Left forelimb (tissue), 1 donor: ENCODE measurements at places on chromosomes 1 and 21.

DNA sequence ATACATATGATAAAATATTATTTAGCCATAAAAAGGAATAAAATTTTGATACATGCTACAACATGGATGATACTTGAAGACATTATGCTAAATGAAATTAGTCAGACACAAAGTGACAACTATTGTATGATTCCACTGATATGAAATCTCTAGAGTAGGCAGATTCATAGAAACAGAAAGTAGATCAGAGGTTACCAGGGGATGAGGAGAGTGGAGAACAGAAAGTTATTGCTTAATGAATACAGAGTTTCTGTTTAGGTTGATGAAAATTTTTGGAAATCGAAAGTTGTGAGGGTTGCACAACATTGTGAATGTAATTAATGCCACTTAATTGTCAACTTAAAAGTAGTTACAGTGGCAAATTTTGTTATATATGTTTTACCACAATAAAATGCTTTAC is 315.7 kb upstream of the USP25 start:
- DNase-seq = no peak

DNA sequence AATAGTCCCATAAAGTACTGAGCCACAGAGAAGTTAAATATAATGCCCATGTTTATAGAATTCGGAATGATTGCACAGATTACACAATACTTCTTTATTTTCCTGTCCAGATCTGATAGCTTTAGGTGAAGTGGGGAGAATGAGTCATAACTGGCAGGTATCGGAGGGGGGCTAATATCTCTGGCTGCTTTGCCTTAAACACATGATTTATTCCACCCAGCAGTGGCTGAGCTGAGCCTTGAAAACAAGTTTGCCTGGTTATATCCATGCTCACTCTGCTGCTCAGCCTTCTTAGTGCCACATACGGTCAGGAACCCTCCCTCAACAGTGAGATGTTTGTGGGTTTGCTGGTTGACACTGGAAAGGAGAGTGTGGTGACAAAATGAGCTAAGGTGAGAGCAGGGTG is 119.7 kb upstream of the ZNF648 start:
- no peak for DNase-seq

- DNase-seq = no peak
These were observed 221.9 kb upstream of the DUSP10 start for GRCh38 chr1:221963742-221964141.

GRCh38 chr1:211375949-211376348 is 49.3 kb downstream of the TRAF5 start:
- DNase-seq = no peak

- no peak for DNase-seq
These were observed 7.3 kb downstream of the IGSF21 start for GRCh38 chr1:18114726-18115410.

GRCh38 chr1:41391834-41392527 is 30.7 kb downstream of the FOXO6 start:
- no peak for DNase-seq

GRCh38 chr1:240946926-240947325 is 335.0 kb upstream of the GREM2 start:
- no peak for DNase-seq

DNA sequence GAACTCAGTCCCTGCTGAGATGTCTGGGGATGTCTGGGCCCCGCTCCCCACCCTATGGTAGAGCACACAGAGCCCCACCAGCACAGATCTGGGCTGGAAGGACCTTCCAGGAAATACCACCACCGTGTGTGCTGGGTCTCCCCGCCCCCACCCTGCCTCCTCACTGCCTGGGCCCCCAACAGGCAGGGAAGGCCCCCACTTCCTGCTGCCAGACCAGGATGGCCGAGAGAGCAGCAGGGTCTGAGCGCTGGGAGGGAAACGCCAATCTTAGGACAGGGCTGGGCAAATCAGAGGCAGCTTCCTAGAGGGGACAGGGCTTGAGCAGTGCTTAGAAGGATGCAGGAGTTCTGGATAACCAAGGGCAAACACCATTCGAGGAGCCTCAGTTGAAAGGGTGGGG is 11.9 kb downstream of the ADGRB2 start:
- DNase-seq = no peak

DNA sequence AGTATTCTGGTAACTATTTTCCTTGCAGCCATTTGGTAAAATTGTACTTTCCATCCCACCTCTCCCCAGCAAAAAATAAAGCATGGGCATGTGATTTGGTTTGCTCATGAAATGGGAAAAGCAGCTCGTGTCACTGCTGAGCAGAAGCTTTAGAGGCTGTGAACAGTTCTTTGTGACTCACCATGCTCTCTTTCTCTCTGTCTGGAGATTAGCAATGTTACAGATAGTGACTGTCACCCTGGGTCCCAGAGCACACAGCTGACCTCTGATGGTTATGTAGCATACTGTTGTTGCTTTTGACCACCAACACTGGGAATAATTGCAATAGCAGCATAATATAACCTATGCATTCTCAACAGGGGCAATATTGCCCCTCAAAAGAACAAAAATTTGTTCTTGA is 70.6 kb downstream of the RGS2 start:
- no peak for DNase-seq

DNA sequence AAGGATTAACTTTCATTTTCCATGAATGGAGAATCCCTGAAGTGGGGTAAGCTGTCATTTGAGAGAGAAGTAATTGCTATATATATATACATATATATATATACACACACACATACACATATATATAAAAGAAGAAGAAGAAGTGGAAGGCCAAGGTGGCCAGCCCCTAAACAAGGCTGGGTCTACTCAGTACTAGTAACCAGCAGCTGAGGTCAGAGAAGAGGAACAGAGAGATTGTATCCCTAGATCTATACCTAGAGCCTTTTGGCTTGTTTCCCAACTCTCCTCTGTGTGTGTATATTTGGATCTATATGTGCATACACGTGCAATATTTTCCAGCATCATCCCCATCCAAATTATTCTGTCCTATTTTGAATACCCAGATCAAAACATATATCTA is 5.2 kb downstream of the TNFSF4 start:
- no peak for DNase-seq

GRCh38 chr21:28483301-28484035 is 509.2 kb downstream of the LTN1 start:
- no peak for DNase-seq

- DNase-seq = no peak
These were observed 50.0 kb upstream of the SLC19A1 start for GRCh38 chr21:45592208-45592619.

DNA sequence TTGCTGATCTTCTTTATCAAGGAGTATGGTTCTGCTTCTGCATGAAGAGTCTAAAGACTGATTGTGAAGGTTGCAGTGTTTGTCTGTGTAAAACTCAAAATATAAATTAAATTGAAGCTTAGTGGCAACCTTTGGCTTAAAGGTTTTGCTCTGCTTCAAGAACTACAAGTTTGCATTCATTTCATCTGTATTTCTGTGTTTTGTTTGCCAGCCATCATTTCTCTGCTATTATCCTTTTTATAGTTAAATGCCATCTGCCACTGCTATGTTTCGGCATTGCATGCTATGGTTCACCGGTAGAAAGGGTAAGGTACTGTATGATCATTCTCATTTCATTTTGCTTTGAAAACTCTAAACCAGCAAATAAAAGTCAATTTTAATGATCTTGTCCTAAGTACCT is 52.9 kb downstream of the OSBPL9 start:
- no peak for DNase-seq

GRCh38 chr1:230735447-230735846 is 11.7 kb upstream of the CAPN9 start:
- DNase-seq = no peak

GRCh38 chr1:39657923-39658485 is 13.9 kb downstream of the NT5C1A start:
- DNase-seq = no peak

GRCh38 chr1:18630511-18631495 is at the start of gene PAX7:
Gene PAX7 (plus strand): TSS chr1:18630846. CDS start chr1:18631604, 758 bp downstream.
- no peak for DNase-seq

- no peak for DNase-seq
These were observed 15.1 kb downstream of the INAVA start for GRCh38 chr1:200909757-200910239.

DNA sequence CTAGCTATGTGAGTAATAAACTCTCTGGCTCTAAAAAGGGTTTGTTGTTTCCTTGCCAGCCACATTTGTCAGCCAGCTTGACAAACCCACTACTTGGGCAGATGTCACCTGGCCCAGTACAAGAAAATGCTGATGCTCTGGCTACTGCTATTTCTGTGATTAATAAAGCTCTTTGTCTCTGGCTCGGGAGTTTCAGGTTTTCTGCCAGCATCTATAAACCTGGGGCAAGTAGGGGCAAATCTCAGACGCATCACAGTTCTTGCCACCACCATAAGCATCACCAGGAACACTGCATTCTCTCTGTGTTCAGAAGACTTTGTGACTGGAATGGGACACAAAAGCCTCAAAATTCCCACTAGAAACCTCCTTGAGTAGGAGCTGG is 2.5 kb downstream of the ITLN2 start:
- DNase-seq = no peak

GRCh38 chr1:20848162-20848561 is 61.1 kb upstream of the HP1BP3 start:
- no peak for DNase-seq

- DNase-seq = no peak
These were observed 12.1 kb downstream of the SLFNL1 start for GRCh38 chr1:41009466-41009865.

DNA sequence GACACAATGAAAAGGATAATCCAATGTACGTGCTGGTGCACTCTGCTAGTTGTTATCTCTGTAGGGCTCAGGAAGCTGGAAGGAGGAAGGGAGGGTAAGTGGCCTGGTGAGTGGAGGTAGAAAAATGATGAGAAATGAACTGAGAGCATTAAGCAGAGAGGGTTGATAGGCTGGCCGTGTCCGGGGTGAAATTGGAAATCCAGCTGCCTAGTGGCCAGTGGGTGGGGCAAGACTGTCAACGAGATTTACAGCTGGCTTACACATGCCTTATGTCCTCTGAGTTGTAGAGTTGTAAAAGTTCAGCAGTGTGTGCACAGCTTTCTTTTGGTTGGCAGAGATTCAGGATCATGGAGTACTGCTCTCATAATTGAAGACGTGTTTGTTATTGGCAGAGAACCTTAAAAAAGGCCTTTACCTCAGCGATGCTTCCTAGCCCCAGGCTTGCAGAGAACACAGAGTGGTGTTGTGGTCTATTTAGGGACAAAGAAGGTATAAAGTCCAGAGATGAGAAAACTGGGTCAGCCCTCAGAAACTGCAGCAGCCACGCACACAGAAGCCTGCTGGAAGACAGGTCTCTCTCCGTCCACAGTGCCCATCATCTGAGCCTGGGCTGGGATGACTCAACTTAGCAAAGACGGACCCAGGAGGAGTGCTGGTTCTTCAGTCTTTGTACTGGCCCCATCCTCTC is 132.4 kb downstream of the EDEM3 start:
- peak; percentile 81 for DNase-seq

DNA sequence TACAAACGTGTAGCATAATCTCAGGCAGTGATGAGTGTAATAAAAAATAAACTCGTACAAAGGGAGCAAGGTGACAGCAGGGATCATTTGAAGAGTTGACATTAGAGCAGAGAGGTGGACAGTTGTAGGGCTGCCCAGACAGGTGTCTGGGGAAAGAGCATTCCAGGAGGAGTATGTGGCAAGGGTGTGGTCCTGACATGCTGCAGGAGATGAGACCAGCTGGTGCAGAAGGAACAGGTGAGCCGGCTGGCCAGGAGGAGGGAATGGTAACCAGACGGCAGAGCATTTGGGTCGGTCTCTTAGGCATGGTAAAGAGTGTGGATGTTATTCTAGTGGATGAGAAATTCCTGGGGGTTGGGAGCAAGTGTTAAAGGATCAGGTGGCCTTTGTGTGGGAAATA is 306.3 kb downstream of the LMX1A start:
- no peak for DNase-seq

GRCh38 chr1:9031484-9032259 is 5.4 kb upstream of the SLC2A7 start:
- DNase-seq = no peak

DNA sequence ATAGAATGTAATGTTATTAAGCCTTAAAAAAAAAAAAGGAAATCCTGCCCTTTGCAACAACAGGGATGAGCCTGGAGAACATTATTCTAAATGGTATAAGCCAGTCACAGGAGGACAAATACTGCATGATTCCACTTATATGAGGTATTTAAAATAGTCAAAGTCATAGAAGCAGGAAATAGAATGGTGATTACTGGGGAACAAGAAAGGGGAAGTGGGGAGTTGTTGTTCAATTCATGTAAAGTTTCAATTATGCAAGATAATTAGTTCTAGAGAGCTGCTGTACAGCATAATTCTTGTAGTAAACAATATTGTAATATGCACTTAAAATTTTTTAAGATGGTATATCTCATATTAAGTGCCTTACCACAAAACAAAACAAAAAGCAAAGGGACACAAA is 13.2 kb downstream of the FCER1A start:
- no peak for DNase-seq

GRCh38 chr1:86748622-86749373 is 44.4 kb downstream of the SH3GLB1 start:
- DNase-seq = no peak

DNA sequence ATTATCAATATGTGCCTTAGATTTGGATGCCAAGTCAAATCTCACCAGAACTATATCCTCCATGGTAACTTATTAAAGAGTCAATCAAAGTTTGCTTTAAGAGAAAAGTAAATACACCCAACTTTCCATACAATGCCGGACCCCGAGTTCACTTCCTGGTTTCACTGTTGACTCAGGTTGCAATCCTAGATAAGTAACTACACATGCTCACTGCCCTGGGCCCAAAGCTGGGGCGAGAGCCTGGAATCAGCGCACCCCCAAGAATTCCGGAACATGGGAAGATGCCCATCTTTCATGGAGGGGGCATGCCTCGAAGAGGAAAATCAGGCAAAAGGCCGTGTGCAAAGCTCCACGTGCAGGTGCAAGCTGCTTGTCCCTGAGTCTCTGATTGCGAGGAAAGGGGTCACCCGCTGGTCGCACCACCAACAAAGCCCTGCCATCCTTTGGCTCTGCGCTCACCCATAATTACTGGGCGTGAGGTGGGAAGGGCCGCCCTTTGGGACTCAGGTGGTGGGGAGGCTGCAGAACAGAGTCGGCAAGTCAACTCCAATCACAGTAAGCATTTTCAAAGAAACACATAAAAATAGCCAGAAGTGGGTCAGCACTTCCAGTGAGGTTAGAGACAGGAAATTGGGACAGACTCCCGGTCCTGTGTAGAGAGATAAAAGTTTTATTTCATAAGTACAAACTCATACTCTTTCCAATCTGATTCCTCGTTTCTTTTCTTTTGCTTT is 167.7 kb downstream of the TOMM20 start:
- DNase-seq = peak; percentile 55

DNA sequence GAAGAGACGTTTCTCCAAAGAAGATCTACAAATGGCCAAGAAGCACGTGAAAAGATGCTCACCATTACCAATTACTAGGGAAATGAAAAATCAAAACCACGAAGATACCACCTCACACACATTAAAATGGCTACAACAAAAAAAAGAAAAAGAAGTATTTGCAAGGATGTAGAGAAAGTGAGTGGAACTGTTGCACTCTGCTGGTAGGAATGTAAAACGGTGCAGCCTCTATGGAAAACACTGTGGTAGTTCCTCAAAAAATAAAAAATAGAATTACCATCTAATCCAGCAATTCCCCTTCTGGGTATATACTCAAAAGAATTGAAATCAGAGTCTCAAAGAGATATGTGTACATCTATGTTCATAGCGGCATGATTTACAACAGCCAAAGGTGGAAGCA is 115.4 kb upstream of the EDN2 start:
- DNase-seq = no peak

GRCh38 chr1:76070538-76070937 is 4.0 kb upstream of the ST6GALNAC3 start:
- DNase-seq = no peak
